ENCODE measurements at places on chromosomes 11 and 22. TPM values are rescaled to one million over a fixed set of nuclear protein-coding genes. Genes with fewer than 3 reads are reported as not detected.

DNA sequence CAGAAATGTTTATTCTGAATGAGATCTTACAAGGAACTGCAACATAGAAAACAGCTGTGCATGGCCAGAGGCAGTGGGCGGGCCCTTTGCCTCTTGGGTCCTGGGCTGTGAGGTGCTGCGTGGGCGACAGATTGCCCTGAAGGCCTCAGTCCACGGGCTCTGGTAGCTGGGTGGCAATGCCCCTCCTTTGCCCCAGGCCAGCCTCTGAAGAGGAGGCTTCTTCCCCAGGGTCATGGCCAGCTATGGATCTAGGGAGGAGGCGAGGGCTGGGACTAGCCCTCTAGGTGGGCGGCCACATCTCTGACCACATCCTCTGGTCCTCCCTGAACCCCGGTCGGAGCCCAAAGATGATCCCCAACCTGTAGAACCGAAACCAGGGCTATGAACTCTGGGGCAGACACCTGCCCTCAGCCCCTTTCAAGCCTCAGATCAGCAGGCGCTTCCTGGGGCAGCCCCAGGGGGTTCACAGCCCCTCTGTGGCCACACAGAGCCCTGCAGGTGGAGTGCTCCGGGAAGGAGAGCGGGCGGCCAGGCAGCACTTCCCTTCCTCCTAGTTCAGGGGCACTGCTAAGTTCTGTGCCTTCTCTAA lies 6.6 kb upstream of the CDC42BPG start:
- peaks cover 66% of the 10 kb centered on the region for H3K4me1 ChIP-seq
- peak overlapping the region; percentile 16 for H3K27ac ChIP-seq
- peaks cover 40% of the 10 kb centered on the region for H3K36me3 ChIP-seq
- H3K4me3 ChIP-seq = no peak overlapping the region

DNA sequence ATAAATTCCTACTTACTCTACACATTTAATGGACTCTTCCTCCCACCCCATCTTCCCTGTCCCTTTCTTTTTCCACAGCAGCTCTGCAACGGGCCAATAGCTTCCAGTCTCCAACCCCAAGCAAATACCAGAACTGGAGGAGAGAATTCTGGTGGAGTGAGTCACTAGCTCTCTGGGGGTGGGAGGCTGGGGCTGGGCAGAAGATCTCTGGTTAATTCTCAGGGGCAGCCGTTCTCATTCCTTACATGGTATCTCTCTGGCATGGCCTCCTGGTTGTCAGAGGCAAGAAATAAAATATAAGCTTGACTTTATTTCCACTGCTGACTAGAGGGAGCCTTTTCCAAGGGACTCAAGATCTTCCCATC lies 90.4 kb upstream of the PARVA start:
- H3K4me1 ChIP-seq = no peaks in the 10 kb centered on the region
- no peak overlapping the region for H3K4me3 ChIP-seq
- H3K36me3 ChIP-seq = no peaks in the 10 kb centered on the region
- no peaks in the 10 kb centered on the region for H3K27me3 ChIP-seq
- no peak for DNase-seq

- H3K36me3 ChIP-seq = peaks cover 4% of the 10 kb centered on the region
- no peak overlapping the region for H3K27ac ChIP-seq
- H3K4me3 ChIP-seq = no peak overlapping the region
- no peaks in the 10 kb centered on the region for H3K4me1 ChIP-seq
- DNase-seq = no peak
Measured at GRCh38 chr11:31449040-31449439, 60.4 kb downstream of the IMMP1L start.

DNA sequence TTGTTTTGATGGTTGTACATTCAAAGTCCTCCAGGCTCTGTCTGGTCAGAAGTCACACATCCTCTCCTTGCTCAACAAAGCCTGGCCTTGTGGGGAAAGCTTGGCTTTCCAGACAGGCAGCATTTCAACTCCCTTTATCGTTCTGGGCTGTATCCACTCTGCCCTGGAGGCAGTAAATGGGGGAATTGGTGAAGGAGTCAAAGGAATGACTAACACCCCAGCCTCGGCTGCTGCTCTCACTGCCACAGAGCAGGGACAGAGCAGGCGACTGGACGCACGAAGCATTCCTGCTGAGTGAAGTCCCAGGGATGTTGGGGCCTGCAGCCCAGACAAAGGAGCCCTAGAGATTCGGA lies 52.8 kb downstream of the WNT11 start:
- no peak overlapping the region for H3K4me3 ChIP-seq
- DNase-seq = no peak
- H3K36me3 ChIP-seq = no peaks in the 10 kb centered on the region
- H3K27ac ChIP-seq = no peak overlapping the region

- H3K27ac ChIP-seq = no peak overlapping the region
- no peaks in the 10 kb centered on the region for H3K4me1 ChIP-seq
- H3K27me3 ChIP-seq = no peaks in the 10 kb centered on the region
- H3K36me3 ChIP-seq = no peaks in the 10 kb centered on the region
- no peak for DNase-seq
Measured at GRCh38 chr11:110493346-110493745, 63.6 kb downstream of the FDX1 start.

DNA sequence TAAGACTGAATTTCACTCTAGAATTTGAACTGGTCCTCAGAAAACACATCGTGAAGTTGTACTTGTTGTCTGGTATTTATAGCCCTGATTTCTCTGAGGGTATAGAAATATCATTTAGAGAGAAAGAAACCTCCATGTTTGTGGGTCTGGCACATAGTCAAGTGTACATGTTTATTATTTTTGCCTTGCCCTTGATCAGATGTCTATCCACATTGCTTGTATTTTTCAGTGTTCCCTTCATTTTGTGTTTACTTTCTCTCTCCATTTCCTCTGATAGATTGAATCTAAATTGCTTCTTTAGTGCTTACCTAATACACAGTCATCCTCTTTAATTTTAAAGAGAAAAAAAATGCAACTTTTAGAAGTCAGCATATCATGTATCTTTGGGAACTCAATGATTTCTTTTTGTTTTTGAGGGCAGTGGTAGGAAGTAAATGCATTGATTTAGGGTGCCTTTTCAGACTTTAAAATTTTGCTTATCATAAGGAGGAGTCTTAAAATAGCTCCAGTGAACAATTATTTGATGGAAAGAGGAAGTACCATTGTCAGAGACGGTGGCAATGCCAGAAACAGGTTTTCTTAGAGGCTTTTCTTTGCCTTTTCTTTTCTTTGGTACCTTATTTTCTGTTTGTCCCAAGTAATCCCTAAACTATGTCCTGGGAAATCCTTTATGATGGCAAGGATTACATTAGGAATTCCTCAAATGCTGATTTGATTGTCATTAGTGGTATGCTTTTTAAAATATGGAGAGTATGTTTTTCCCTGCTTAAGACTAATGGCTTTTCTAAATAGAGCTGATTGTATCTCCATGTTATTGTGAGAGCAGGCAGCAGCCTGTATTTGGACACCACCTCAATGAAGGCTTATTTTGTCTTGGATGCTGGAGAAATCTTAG lies 29.8 kb upstream of the TECTA start:
- H3K27me3 ChIP-seq = no peaks in the 10 kb centered on the region
- no peak overlapping the region for H3K27ac ChIP-seq
- no peaks in the 10 kb centered on the region for H3K36me3 ChIP-seq
- no peak overlapping the region for H3K4me3 ChIP-seq
- no peak for DNase-seq

OR52N4 gene
- 0.04 TPM for polyA plus RNA-seq

DNA sequence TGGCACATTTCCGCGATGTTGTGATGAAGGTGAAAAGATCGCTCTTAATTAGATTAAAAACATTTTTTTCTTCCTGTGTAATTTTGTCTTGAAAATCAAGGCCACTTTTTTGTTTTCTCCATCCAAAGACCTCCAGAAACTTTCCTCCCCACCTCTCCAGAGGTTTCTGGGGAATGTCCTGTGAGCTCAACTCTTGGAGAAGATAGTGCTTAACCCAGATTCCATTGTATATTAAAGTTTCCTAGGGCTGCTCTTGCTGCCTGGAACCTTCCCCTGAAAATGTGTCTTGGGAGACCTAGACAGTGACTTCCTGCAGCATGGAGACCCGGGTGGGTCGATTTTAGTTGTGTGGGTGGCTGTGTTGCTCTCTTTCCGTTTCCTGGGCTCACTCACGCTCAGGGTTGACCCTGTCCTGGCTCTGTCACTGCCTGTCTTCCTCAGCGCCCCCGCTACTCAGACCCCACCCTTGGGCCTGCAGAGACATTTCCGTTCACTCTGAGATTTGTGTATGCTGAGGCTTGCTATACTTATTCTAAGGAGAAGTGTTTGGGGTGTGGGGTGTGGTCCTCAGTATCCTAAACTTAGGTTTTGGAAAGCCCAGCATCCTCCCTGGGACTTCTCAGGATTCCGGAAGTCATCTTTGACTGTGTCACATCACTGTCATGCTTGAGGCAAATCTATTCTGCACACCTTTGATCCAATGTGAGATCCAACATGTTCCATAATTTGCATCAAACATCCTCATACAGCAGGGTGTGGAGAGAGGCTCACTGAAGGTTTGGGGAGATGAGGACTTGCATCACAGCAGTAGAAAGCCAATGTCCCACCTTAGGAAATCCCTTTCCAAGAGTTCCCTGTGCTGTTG lies 47.2 kb downstream of the KCNQ1OT1 start:
- no peaks in the 10 kb centered on the region for H3K27me3 ChIP-seq
- no peaks in the 10 kb centered on the region for H3K36me3 ChIP-seq
- H3K27ac ChIP-seq = no peak overlapping the region
- no peak overlapping the region for H3K4me3 ChIP-seq

DNA sequence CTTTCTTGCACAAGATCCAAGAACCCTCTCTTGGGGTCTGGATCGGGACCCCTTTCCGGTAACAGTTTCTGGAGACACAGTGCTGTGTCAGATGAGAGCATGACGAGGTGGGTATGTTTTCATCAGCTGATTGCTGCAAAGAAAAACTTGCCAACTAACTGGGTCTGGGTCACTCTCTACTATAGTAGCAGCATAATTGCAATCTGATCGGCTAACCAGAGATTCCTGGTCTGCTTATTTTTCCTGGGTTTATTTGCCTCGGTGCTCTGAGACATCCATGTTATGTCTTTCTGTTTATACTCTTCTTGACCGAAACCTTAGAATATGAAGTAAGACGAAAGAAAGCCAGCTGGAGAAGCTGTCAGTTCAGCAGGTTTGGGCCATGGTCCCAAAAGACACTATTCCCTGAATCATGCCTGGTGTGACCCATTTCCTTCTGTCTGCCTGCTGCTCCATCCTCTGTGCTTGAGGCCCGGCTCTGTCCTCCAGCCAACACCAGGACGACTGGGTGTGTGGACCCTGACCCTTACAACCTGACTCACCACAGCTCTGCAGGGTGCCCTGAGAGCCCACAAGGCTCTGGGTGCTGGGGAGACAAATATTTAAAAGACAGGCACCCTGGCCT lies 24.1 kb upstream of the CLMP start:
- no peak for DNase-seq
- H3K4me1 ChIP-seq = peaks cover 23% of the 10 kb centered on the region
- H3K4me3 ChIP-seq = no peak overlapping the region
- H3K36me3 ChIP-seq = no peaks in the 10 kb centered on the region
- H3K27ac ChIP-seq = peak overlapping the region; percentile 50

DNA sequence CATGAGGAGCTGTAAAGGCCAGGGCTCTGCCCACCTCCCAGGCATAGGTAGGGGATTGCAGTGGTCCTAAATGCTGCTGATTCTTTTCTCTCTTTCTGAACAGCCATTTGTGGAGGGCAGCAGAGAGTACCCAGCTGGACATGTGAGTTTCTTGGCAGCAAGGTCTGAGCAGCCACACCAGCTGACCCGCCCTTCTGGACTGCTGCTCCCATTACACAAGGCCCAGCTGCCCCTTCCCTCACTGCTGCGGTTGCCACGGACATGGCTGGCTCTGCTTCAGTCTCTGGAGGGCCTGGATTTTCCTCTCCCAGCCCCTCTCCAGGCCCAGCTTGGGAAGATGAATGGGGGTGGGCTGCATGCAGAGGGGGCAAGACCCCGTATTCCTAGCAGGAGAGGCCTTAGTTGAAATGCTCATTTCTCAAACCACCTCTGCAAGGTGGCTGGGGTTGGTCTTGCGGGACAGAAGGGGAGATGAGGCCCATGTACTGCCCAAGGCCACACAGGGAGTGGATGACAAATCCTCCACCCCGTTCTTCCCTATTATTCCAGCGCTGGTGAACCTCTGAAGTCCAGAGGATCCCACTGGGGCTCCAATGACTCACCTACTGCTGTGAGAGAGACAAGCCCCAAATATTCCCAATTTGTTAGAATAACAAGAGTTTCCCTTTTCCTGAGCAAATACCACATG lies 4.6 kb downstream of the LGALS12 start:
- H3K27me3 ChIP-seq = no peaks in the 10 kb centered on the region
- no peaks in the 10 kb centered on the region for H3K4me1 ChIP-seq
- H3K36me3 ChIP-seq = no peaks in the 10 kb centered on the region
- DNase-seq = no peak

- peaks cover 3% of the 10 kb centered on the region for H3K4me1 ChIP-seq
- H3K36me3 ChIP-seq = no peaks in the 10 kb centered on the region
- no peak overlapping the region for H3K4me3 ChIP-seq
Measured at GRCh38 chr11:57342702-57343101, 4.5 kb downstream of the P2RX3 start.

- H3K4me3 ChIP-seq = no peak overlapping the region
- peaks cover 21% of the 10 kb centered on the region for H3K27me3 ChIP-seq
- H3K36me3 ChIP-seq = no peaks in the 10 kb centered on the region
- H3K4me1 ChIP-seq = no peaks in the 10 kb centered on the region
- no peak overlapping the region for H3K27ac ChIP-seq
- DNase-seq = no peak
Measured at GRCh38 chr22:16608931-16609330, 16.3 kb upstream of the CCT8L2 start.

- no peak for DNase-seq
- H3K4me1 ChIP-seq = no peaks in the 10 kb centered on the region
- peak overlapping the region; percentile 15 for H3K27ac ChIP-seq
- no peaks in the 10 kb centered on the region for H3K27me3 ChIP-seq
- H3K36me3 ChIP-seq = peaks cover 89% of the 10 kb centered on the region
Measured at GRCh38 chr22:31089160-31090100, 8.3 kb downstream of the SMTN start.

GRCh38 chr11:86523738-86524619 lies 148.4 kb downstream of the ME3 start:
- H3K27me3 ChIP-seq = no peaks in the 10 kb centered on the region
- no peak overlapping the region for H3K27ac ChIP-seq
- no peak for DNase-seq

GRCh38 chr22:47020166-47020565 lies 257.7 kb downstream of the TBC1D22A start:
- no peak overlapping the region for H3K27ac ChIP-seq
- no peak overlapping the region for H3K4me3 ChIP-seq
- H3K4me1 ChIP-seq = no peaks in the 10 kb centered on the region
- H3K27me3 ChIP-seq = no peaks in the 10 kb centered on the region

DNA sequence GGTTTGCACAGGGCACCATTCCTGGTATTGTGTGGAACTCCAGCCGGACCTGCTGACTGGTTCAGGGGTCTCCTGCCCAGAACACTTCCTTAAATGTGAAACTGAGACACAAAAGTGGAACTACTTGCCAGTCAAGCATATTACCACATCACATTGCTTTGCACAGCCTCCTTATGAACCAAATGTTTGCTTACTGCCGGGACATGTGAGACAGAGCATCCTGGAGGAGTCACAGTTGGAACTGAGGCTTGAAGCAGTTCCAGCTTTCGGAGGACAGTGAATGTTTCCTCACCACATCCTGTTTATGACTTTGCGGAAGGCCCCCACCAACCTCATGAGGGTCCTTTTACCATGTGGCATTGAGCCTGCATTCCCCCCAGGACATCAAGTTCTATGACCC lies 105.8 kb upstream of the ARHGAP42 start:
- peaks cover 2% of the 10 kb centered on the region for H3K27me3 ChIP-seq
- H3K4me1 ChIP-seq = no peaks in the 10 kb centered on the region
- DNase-seq = no peak

- H3K27ac ChIP-seq = peak overlapping the region; percentile 7
- H3K4me1 ChIP-seq = peaks cover 5% of the 10 kb centered on the region
- no peaks in the 10 kb centered on the region for H3K36me3 ChIP-seq
- peak overlapping the region; percentile 53 for H3K4me3 ChIP-seq
- DNase-seq = peak; percentile 46
Measured at GRCh38 chr11:126061707-126062678, 673 bp downstream of the CDON start.

SCO2 gene
- 1.8 TPM for polyA plus RNA-seq

CRYBA4 gene
- 0.06 TPM for polyA plus RNA-seq

Measured in large intestine (tissue), 12 donors.